ENCODE measurements at places on chromosomes 1 and 21.

DNA sequence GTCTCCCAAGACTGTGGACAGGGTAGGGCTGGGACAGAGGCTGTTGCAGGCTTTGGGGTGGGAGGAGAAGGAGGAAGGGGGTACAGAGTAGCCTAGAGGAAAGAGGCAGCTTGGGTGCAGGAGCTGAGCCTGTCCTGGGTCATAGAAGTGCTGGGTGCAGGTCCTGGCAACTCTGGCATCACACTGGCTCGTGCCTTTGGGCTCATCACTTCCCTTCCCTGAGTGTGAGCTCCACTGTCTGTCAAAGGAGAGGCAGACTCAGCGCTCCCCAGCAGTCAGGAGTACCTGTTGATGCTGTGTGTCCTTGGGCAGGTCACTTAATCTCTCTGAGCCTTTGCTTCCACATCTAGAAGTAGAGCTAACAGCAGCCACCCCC lies 157.1 kb downstream of the PTPRU start:
- DNase-seq: no peak

DNA sequence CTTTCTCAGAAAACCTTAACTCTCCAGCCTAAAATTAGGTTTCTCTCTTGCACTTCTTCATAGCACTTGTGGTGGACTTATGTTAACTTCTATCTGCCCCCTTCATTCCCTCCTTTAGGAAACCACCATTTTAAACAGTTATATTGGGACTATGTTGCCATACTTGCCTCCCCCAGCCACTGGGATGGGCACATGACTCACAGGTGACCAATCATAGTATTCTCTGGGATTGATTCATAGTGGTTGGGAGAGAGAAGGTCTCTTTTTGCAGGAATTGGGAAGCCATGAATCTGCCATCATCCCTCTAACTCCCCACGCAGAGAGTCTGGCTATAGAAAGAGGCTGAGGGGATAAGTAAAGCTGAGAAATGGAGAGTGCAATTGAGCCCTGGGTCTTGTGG lies 50.4 kb upstream of the NRDC start:
- DNase-seq: no peak

DNA sequence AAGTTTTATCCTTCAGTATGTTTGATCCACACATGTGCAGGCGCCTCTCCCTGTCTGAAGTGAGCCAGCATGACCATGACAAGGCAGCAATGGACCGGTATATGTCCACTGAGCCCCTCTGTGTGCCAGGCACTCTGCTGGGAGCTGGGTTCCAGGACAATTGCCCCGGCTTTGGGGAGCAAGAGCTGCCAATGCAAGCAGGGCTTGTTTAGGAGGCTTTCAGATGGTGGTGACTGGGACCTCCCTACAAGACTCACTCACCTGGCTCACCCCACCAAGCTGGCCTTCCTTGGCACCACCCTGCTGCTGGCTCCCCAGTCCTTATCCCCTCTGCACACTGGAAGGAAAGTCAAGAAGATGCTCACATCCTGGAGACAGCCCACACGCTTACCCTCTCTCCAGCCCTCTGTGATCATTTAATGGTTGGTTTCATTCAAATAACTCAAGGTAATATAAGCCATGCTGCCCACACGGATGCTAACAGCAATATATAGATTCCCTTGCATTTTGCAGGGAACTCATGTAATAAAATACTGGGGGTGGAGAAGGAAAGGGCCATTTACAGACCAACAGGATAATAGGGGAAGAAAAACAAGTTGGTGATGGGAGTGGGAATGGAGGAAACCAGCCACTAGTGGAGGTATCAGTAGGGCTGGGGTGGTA lies 23.6 kb downstream of the KCND3 start:
- DNase-seq: no peak

- DNase-seq: no peak
Measured at GRCh38 chr1:30834253-30834652, 74.3 kb downstream of the SDC3 start.

- no peak for DNase-seq
Measured at GRCh38 chr1:227788271-227789083, 27.0 kb upstream of the PRSS38 start.

DNA sequence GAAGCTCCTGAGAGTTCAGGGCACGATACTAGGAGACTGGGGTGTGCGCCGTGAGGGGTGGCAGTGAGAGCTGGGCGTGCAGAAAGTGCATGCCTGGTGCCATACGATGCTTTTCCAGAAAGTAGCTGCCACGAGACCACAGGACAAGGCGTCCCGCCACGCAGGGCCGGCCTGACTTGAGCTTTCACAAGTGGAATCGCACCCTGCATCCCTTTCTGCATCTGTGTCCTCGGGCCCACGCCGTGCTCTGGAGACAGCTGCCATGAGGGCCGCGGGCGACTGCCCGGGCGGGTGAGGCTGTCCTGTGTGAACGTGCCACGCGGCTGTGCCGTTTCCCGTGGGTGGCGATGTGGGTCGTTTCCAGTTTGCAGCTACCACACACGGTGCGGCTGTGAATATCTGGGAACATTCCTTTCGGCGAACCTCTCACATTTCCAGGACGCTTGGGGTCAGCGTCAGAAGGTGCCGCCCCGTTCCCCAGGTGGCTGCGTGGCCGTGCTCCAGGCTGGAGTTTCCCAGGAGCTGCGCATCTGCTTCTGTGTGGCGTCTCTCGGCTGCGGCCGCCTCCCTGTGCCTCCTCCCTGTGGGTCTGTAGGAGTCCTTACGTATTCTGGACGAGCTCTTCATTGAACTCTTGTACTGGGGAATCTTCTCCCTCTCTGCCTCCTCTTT lies 1.0 kb upstream of the PERM1 start:
- no peak for DNase-seq

GRCh38 chr21:30714456-30714855 lies 4.1 kb downstream of the KRTAP21-3 start:
- DNase-seq: no peak

- DNase-seq: no peak
Measured at GRCh38 chr1:3465935-3466321, 11.5 kb downstream of the ARHGEF16 start.

GRCh38 chr1:227885135-227885647 lies 62.5 kb downstream of the WNT9A start:
- no peak for DNase-seq

DNA sequence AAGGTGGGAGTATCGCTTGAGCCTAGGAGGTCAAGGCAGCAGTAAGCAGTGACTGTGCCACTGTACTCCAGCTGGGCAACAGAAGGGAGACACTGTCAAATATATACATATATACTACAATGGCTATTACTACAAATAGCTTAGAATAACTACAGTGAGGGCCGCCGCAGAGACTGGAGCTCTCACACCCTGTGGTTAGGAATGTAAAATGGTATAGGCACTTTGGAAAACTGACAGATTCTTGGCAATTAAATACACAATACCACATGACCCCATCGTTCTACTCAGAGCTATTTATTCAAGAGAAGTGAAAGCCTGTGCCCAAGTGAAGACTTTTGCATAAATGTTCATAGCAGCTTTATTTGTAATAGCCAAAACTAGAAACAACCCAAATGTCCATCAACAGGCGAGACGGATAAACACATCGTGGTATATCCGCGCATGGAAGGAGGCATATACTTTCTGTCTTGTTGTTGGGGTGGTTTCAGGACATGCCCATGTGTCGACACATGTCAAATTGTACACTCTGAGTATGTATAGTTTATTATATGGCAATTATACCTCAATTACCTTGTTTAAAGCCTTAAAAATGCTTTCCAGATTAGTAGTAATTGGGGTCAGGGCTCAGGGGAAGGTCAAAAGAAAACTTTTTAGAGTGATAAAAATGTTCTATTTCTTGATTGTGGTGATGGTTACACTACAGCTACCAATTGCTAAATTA lies 123.4 kb downstream of the RIPK4 start:
- DNase-seq: no peak

- DNase-seq: no peak
Measured at GRCh38 chr1:115493834-115494233, 147.9 kb upstream of the VANGL1 start.

GRCh38 chr1:211229365-211229759 lies 29.8 kb upstream of the RCOR3 start:
- no peak for DNase-seq

DNA sequence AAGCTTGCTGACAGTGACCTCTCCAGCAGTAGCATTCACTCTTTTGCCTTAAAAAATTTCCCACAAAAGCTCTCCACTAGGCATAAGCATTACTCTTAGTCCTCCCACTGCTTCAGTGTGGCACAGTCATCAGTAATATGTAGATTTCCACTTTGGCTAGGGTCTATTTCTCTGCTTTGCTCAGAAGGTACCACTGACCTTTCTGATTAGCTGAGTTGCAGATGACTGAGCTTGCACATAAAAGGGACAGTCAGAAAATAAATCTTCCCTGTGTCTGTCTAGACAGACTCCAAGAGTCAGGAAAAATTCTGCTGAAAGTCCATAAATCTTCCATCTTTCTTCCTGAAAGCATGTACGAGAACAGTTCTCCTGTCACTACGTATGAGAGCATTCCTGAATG lies 56.6 kb upstream of the APP start:
- no peak for DNase-seq

GRCh38 chr1:22636927-22637326 lies 499 bp downstream of the C1QA start:
- no peak for DNase-seq

GRCh38 chr1:237972186-237972585 lies 81.5 kb upstream of the ZP4 start:
- no peak for DNase-seq

- peak; percentile 30 for DNase-seq
Measured at GRCh38 chr1:30008998-30009657, 714.3 kb downstream of the MATN1 start.

DNA sequence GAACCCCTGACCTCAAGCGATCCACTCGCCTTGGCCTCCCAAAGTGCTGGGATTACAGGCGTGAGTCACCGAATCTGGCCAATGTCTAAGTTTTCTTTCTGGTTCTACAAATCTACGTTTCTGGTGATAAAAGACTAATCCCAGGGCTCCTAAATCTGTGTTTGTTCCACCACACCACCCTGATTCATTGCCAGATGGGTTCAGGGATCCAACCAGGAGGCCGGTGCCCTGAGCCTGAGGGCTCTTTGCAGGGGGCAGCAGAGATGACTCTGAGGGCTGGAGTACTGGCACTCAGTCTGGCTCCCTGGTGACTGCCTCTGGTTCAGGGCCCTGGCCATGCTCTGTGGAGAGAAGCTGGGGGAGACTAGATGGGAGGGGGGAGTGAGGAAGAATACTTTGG lies 10.5 kb upstream of the OPRD1 start:
- DNase-seq: no peak

GRCh38 chr1:187848321-187848720 lies 1019.6 kb downstream of the PLA2G4A start:
- DNase-seq: no peak

DNA sequence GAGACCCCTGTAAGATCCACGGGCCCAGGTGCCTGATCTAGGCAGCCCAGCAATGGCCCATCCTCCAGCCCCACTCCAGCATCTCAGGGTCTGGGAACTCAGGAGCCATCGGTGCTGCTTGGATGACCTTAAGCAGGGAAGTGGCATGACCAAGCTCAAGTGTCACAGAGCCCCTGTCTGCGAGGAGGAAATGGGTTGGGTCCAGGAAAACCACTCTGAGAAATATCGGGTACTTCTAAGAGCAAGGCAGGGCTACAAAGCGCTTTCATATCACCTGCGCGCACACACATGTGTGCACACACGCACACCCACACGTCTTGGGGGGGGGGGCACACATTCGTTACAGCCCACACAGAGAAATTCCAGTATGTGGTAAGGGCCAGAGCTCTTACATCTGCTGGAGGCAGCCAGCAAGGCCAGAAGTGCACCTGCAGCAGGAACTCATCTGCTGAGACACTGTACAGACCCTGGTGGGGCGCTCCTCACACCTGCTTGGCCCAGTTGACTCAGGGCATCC lies 32.6 kb upstream of the SPOCD1 start:
- no peak for DNase-seq

GRCh38 chr1:2564815-2565374 lies 8.7 kb downstream of the TNFRSF14 start:
- DNase-seq: no peak

GRCh38 chr1:85313888-85314696 lies 37.7 kb upstream of the BCL10 start:
- peak; percentile 98 for DNase-seq

- peak; percentile 49 for DNase-seq
Measured at GRCh38 chr1:203625628-203626019, 1.0 kb upstream of the ATP2B4 start.

DNA sequence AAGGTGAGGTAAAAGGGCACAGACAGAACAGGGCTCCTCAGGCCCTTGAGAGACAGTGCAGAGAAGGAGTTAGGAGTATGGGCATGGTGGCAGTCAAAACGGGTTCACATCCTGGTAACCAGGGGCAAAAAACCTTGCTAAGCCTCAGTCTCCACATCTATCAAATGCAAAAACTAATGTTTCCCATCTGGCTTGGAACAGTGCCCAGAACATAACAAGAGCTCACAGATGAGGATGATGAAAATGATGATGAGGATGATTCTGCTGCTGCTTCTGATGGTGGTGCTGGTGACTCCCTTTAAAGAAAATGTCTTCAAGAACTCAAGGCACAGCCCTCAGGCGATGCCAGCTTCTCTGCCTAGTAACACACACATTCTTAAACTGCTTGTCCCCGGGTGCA lies 24.1 kb downstream of the HHIPL2 start:
- peak; percentile 42 for DNase-seq

GRCh38 chr1:116033322-116033721 lies 57.0 kb downstream of the SLC22A15 start:
- DNase-seq: no peak

GRCh38 chr1:77742011-77742555 lies 17.6 kb downstream of the USP33 start:
- no peak for DNase-seq

GRCh38 chr1:196027127-196027526 lies 581.1 kb downstream of the KCNT2 start:
- no peak for DNase-seq

DNA sequence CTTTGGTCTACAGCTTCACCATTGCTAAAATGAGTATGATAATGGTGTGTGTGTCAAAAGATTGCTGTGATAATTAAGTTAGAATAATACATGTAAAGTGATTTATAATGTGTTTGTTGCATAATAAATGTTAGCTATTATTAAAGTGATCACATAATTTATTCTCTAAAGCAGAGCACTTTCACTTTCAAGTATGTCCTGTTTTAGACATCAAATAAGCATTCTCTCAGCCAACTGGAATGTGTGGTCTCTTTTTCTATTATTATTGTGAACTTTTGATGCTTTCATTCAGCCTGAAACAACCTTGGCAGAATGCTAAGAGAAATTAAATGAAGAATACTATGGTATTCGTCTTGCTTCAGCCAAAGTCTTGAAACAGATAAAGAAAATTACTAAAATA lies 102.8 kb upstream of the COL11A1 start:
- peak; percentile 59 for DNase-seq

Measured in EH (cell line).